NCI-H1930 (cell line): ENCODE measurements at places on chromosomes 13 and 19.

GRCh38 chr19:46082728-46083050 is 41.8 kb downstream of the IGFL3 start:
- no peak for DNase-seq

DNA sequence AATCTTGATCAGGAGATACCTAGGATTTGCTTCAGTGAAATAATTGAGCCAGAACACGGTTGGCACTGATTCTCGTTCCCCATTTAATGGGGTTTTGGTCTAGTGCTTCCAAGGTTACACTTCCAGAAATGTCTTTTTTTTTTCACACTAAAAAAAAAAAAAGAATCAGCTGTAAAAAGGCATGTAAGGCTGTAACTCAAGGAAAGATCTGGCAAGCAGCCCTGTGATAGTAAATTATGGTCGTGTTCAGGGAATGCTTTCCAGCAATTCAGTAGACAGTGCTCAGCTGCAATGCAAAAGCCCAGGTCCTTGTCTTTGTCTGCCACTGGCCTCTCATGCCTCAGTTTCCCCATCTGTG is 27.2 kb upstream of the NDUFS7 start:
- no peak for DNase-seq

- DNase-seq, result no peak
These were observed 84.0 kb downstream of the MBNL2 start for GRCh38 chr13:97306106-97306505.

DNA sequence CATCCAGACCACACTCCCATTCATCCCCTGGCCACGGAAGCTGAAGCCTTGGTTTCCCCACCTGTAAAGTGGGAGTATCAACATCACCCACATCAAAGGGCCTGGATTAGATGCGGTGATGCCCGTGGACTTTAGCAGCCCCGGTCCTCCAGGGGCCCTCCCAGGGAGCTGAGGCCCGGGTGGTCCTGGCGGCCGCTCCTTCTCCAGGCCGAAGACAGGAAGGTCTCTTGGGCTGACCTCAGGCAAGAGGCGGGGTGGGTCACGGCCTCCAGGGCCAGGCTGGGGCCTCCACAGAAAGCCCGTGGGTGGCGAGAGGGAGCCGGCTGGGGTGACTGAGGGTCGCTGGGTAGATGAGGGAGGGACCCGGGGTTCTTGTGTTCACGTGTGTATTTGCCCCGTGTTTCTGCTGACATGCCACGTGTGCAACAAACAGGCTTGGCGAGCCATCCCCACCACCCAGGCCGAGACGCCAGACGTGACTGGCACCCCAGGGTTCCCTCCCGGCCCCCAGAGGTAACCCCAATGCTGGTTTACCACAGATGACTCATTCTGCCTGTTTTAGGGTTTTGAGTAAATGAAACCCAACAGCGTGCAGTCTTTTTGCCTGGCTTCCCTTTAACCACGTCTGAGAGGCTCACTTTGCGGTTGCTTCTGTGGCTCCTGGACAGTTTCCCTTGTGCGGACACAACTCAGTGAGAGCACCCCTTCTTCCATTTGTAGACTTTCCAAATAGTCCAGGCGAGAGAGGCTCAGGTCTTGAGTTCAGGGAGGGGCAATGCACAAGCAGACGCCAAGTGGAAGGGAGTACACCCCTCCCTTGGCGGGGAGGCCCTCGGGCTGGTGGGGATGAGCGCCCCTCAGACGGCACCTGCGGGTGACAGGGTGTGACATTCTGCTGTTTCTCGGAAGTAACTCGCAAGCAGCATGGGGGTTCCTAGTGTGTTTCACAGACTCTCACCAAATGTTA is 42.9 kb downstream of the C13orf46 start:
- DNase-seq, result no peak

GRCh38 chr19:29378126-29378525 is 147.7 kb upstream of the VSTM2B start:
- DNase-seq, result no peak

GRCh38 chr19:41376241-41376997 is at the start of gene TMEM91:
TMEM91 (plus strand) TSS chr19:41376533; CDS start chr19:41378310, 1,777 bp downstream.
- DNase-seq, result no peak

- no peak for DNase-seq
These were observed 9.2 kb upstream of the MPHOSPH8 start for GRCh38 chr13:19624265-19624664.

GRCh38 chr19:7976461-7976860 is 29.0 kb downstream of the ELAVL1 start:
- DNase-seq, result no peak

DNA sequence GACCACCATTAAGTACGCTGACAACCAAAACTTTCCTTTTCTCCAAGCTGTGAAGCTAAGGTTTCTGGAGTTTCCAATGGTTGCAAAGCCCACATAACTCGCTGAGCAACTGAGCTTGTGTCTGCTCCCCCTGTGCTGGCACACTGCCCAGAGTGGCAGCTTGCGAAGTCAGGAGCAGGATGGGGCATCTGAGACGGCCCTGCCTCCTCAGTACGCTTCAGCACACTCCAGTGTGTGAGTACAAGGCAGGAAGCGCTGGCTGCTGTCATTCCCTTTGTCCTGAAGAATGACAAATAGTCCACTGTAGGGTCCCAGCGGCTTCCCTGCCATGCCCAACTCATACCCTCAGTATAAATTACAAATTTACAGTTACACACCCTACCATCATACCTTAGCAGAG is 51.5 kb downstream of the SKA3 start:
- no peak for DNase-seq

DNA sequence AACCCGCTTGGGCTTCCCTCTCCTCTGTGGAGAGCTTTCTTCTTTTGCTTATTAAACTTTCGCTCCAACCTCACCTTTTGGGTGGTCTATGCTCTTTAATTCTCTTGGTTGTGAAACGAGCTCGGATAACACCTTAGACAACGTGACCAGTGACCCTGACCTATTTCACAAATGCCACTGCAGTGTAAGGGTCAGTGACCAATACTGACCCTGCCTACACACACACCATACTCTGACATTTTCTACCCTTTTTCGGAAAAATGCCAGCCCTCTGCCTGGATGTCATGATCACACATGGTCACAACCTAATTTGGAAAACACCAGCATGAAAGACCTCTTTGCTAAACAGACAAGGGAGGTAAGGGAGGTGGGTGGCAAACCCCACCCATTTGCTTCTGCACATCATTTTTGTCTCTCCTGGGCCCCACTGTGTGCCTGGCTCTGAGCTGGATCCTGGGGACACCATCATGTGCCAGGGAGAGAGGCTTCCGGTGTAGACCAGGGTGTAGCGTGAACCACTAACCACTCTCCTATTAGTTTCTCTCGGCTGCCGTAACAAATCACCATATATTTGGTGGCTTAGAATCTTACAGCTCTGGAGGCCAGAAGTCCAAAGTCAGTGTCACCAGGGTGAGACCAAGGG is 9.9 kb downstream of the ETFB start:
- DNase-seq, result no peak

GRCh38 chr19:45765702-45766295 is 3.3 kb downstream of the SIX5 start:
- no peak for DNase-seq

- DNase-seq, result no peak
These were observed 7.9 kb downstream of the UNC13A start for GRCh38 chr19:17680230-17680722.

DNA sequence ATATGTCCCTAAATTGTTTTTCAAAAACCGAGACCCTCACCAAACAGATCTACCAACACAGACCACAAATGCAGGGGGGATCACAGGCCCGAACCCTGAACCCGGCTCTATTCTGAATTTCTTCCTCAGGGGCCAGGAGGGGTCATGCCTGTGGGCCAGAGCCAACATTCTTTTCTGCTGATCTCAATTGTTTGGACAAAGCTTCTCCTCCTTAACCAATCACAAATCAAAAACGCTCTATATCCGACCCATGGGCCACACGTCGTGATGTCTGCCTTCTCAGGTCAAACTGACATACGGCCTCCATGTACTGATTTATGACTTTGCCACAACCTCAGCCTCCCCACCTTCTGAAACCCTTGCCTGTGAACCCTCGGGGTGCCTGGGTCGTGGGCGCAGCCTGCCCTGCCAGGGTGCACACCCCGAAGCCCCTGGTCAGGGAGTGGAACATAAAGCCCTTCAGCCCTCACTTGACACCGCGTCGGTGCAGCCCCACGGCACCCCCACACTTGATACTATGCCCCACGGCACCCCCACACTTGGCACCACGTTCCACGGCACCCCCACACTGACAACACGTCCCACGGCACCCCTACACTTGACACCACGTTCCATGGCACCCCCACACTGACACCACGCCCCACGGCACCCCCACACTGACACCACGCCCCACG is 58.4 kb upstream of the C13orf46 start:
- DNase-seq, result no peak
